CD4-positive, alpha-beta T cell treated with Interleukin-6 for 4 hours (primary cell): ENCODE measurements at places on chromosomes 12 and 14.

- DNase-seq = no peak
Measured at GRCh38 chr12:130613131-130613530, 103.0 kb downstream of the RIMBP2 start.

GRCh38 chr12:10243818-10244520, 31.3 kb downstream of the GABARAPL1 start:
- no peak for DNase-seq

DNA sequence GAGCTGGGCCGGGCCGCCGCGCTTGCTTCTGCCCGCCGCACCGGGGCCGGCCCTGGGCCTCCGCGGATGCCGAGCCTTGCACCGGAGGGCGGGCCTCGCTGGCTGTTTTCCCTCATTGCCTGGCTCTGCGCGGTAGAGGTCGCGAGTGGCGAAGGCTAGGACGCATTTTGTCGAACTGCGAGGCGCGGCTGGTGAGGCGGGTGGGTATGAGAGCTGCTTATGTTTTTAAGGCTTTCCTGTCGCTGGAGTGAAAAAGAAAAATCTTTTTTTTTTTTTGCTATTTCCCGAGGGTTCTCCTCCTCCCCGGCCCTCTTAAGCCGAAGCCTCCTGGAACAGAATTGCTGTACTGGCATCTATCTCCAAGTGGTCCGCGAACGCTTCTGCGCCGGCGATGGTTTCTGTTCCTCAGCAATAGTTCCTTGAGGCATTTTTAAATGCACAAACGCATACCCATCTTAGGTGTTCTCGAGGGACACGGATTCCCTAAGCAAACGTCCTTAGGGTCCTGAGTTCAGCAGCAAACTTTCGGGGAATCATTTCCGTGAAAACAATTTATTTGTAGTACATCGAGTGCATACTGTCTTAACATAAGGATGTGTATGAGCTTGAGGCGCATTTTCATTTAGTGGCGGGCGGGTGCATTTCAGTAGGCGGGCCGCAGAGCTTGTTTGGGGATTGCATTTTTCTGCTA, 631 bp downstream of the RESF1 start:
- peak; percentile 76 for DNase-seq

DNA sequence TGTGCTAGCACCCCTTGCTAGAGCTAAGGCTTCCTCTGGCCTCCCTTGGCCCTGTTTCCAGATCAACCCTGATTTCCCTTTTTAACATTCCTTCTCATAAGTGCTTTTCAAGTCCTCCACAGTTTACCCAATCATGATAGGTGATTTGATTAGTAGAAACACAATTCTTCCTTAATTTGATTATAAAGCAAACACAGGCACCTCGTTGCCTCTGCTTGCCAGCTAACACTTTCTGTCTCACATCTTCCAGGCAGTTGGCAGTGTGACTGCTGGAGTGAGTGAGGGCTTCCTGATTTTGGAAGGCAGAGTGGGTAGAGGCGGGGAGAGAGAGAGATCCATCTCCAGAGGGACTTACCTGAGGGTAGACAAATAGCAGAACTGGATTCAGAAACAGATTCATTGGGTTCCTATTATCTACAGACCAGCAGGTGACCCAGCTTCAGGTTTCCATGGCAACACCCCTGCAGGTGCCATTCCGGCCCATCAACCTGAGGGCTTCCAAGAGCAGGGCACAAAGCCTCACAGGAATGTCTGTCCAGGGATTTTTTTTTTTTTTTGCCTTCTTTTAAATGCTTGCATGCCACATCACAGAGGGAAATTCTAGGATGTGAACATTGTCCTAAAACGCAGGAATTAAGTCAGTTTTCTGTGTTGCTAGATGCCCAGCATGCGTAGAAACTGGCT, 77.7 kb downstream of the PLXNC1 start:
- DNase-seq = no peak
